Progenitor cell of endocrine pancreas (in vitro differentiated cells): ENCODE measurements at places on chromosomes 13 and 19. TPM values are rescaled to one million over a fixed set of nuclear protein-coding genes. Genes with fewer than 3 reads are reported as not detected.

DNA sequence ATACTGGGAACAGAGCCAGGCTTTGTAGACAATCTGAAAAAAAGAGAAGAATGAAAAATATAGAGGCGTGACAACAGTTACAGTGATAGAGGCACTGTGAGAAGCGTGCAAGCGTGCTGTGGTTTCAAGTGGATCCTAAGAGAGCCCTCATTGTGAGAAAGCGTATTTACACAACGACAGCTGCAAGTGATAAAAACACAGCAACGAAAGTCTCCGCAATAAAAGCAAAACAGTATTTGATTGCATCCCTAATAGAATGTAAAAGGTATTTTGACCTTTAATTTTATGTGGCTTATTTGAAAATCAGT, 642.7 kb upstream of the ARGLU1 start:
- no peak for DNase-seq

- no peak for DNase-seq
Observed at GRCh38 chr19:38433268-38433733, at the start of gene RYR1. Gene RYR1 (plus strand): TSS chr19:38433691. CDS start chr19:38433830, 139 bp downstream.

DNA sequence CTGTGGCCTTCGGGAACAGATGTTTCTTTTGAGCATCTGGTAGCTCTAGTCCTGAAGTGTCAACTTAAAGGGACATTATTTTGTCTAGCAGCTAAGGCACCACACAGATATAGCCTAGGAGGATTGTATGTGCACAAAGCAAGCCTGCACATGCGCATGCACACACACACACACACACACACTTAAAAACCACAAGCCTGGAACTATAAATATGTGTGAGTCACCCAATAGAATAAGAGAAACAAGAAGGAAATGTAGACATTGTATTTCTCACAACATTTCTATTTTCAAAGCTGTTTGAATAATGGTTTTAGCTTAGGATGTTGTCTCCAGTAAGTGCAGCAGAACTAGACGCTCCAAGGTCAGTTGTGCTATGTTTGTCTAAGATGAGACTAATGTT, 516.5 kb downstream of the SUCLA2 start:
- no peak for DNase-seq

GRCh38 chr13:30526612-30527495, 61.1 kb upstream of the HMGB1 start:
- no peak for DNase-seq

- no peak for DNase-seq
Observed at GRCh38 chr13:79404361-79404760, 1.7 kb downstream of the RBM26 start.

GRCh38 chr19:49896863-49897621, at the start of gene IL4I1:
Gene IL4I1 (minus strand): TSS chr19:49896887. CDS start chr19:49896160, 727 bp downstream.
- DNase-seq: no peak

DNA sequence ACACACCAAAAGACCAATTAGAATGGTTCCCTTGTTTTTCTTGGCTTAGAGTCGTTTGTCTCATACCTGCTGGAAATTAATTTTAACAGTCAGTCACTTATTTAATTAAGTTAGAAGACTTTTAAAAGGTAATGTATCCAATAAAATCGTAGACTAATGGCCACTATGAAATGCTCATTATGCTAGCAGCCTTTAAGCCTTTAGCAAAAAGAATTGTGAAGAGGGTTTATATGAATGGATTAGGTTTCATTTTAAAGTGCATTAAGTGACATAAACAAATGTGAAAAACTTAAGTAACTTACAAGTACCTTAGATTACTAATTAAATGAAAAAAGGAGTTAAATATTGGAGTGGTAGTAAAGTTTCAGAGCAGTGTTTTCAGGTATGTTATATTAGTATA, 139.6 kb downstream of the RXFP2 start:
- DNase-seq: no peak

GRCh38 chr13:48291730-48292129, 11.8 kb upstream of the RB1 start:
- DNase-seq: no peak

DNA sequence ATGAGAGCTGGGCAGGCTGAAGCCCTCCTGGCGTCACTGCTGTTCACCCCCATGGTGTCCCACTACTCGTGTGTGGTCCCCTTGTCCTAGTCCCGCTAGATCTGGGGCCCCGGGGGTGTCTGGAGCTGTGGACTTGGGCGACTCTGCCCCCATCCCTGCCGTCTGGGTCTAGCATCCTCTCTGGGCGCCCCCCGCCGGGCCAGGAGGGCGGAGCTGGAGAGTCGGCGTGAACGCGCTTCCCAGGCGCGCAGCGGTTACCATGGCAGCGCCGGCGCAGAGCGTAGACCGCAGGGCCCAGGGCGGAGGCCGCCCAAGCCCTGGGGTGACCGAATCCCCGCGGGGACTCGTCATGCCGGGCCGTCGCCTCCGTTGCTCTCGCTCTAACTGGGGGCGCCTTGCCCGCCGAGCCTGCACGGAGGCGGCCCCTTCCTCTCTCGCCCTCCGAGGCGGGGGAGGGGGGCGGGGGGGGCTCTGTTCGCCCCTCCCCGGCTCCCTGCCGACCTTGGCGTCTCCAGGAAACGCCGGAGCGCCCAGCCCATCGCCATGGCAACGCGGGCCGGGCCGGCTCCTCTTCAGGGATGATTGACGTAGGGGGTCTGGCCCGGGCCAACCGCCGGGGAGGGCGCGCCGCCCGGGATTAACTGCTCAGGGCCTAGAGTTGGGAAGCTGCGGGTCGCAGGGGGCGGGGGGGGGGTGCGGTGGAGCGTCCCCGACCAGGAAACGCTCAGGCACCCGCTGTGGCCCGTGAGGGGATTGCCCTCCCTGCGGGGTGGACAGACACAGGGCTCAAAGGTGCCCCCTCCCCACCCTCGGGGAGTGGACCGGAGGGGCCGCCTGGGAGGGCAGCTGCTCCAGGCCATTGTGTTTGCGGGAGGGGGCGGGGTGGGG, 8.9 kb downstream of the ISYNA1 start:
- peak; percentile 65 for DNase-seq

DNA sequence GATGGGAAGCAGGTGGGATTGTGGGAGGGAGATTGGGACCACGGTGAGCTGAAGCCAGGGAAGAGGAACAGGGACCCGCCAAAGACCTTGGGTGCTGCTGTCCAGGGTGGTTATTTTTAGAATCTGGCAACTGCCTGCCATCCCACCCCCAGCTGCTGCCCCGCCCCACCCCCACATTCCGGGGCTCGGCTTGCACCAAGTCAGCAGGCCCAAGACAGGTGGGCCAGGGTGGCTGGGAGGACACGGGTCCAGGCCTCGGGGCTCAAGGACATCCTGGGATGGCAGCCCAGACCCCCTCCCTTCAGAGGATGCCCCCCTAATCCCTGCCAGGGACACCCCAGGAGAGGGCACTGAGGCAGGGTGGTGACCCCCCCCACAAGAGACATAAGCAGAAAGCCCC, 827 bp downstream of the CKM start:
- DNase-seq: no peak

DNA sequence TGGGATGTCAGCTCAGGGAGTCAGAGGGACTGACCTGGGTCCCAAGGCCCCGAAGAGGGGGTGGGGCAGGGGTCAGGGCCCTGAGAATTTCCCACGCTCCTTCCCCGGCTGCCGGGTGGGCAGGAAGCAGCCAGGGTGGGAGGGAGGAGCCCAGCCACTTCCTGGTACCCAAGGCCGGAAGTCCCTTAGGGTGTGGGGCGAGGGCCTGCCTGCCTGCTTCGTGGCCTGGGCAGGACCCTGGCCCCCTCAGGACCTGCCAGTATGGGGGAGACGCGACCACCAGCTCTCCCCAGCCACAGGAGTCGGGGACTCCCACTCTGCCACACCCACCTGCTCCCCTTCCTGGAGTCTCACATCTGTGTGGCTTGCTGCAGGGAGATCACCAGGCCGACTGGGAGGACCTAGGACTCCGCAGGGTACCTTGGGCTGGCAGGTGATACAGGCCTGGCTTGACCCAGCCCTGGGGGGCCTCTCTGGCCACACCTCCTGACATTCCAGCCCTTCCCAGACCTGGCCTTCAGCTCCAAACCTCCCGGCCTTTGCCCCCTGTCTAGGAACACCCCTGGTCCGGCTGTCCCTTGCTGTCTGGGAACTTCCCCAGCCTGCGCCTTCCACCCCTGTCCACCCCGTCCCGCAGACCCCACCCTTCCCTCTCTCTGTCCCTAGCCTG, 9.8 kb upstream of the CIRBP start:
- no peak for DNase-seq

GRCh38 chr13:113550453-113550852, 34.1 kb upstream of the TFDP1 start:
- DNase-seq: no peak

GRCh38 chr13:64782466-64782865, 2447.7 kb downstream of the PCDH9 start:
- no peak for DNase-seq

DNA sequence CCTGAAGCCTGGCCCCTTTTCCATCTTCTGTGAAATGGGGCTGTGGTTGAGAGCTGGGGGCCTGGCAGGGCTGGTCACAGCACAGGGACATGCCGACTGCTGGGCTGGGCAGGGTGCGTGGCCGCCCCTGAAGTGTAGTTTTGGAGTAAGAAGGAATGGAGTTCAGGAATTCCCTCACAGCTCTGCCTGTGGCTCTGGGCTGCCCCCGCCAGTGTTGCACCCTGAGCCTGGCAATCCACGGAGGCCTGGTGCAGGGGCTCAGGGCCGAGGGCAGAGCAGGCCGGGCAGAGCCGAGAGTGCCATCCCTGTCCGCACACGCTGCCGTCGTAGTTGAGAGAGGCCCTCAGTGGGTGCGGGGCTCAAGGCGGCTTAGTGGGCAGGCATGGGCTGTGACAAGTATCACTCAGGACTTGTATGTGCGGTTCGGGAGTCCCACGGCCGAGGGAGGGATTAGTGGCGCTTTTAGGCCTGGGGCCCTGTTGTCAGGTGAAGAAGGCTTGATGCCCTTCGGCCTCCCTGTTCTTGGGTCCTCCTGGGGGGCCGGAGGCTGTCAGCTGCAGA, 9.7 kb downstream of the SPPL2B start:
- DNase-seq: no peak

GRCh38 chr13:30502237-30502636, 36.5 kb upstream of the HMGB1 start:
- DNase-seq: no peak

- no peak for DNase-seq
Observed at GRCh38 chr13:91896547-91896946, 498.1 kb downstream of the GPC5 start.

DNA sequence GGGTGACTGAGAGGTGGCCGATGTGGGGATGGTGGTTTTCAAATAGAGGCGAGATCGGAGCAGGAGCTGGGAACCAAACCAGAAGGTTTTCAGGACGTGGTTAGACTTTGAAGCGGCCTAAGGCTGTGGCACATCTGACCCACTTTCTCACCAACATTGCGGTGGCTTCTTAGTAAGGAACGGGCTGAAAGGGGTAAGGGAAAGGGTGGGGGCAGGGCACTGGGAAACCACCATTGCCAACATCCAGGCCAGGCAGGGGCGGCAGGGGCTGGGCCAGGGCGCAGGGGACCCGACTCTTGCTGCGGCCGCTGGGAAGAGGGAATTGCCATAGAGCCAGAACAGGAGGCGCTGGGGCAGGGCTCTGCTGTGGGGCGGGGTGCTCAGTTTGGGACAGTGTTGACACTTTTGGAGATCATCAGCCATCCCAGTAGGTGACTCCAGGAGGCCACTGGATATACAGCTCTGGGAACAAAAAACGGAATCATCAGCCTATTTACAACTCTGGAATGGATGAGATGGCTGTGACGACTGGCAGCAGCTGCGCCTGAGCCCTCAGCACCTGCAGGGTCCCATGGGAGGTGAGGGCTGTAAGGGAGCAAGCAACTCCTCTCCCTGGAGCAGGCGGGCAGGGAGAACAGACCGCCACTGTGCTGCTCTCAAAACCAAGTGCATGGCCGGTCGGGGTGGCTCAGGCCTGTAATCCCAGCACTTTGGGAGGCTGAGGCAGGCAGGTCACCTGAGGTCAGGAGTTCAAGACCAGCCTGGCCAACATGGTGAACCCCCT, 52.2 kb downstream of the IRS2 start:
- DNase-seq: no peak

BORA gene
- 10.8 and 12.4 TPM in 2 replicates for total RNA-seq

GPC5 gene
- 0.16 and 0.57 TPM in 2 replicates for total RNA-seq

ZNF208 gene
- total RNA-seq: not detected in 2 replicates

NLRP11 gene
- not detected in 2 replicates for total RNA-seq

NCR1 gene
- total RNA-seq: not detected in 2 replicates

ACP7 gene
- total RNA-seq: not detected in 2 replicates

PSENEN gene
- total RNA-seq: 81.4 and 83.8 TPM in 2 replicates

CLEC17A gene
- not detected in 2 replicates for total RNA-seq

KLK15 gene
- total RNA-seq: not detected in 2 replicates
